ENCODE measurements at places on chromosomes 6 and 20.

DNA sequence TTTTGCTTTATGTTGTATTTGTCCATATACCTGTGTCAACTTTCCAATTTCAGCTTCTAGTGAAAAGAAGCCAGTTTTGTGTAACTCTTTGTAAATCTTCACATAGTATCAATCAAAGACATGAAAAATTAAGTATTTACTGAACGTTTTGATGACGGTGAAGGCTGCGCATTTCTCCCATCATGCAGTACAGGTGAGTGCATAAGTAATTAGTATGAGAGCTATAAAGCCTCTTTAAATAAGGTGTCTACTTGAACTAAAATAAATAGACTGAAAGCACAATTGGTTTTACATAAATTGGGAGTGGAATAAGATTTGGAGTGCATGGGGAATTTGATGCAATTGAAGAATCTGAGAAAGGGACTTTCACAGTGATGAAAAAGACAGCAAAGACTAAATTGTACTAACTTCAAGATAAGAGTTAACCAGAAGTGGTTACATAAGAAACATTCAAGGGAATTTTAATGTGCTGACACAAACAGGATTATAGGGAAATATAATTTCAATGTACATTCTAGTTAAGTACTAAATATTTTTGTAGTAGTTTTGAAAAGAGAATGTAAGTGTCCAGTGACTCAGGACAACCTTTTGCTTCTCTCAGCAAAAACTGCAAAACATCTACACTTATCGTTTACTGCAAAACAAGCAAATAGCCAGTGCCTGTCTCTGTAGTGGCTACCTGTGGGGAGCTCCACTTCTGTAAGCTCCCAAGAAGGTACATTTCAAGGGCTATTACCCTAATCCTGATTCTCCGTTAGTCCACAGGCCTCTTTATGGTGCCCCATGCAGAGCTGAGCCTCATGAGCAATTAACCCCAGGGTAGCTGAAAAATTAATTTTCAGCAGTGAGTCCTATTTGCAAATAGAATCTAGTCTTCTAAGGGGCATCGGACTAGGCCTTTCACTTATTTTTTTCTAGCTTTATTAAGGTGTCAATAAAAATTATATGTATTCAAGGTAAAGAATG, 13.0 kb downstream of the TENT5A start:
- DNase-seq: no peak

DNA sequence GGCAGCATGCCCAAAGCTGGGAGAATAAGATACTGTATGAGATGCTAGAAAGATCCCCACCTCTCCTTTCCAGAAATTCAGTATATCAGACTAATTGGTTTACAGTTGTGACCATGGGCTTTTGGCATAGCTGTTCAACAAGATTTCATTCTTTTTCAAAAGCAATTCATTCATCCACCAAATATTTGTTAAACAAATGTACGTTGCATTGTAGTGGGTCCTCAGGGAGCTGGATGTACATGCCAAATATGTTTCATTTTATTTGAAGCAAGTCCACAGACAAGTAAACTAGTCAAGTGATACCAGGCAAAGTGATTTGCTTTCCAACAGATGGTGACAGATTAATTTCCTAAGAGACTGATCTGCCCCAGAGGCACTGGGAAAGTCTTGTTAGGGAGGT, 85.8 kb upstream of the ESR1 start:
- no peak for DNase-seq

- no peak for DNase-seq
Measured at GRCh38 chr6:163132050-163132750, 282.3 kb upstream of the QKI start.

GRCh38 chr6:90107771-90108282, 188.8 kb downstream of the BACH2 start:
- DNase-seq: no peak

DNA sequence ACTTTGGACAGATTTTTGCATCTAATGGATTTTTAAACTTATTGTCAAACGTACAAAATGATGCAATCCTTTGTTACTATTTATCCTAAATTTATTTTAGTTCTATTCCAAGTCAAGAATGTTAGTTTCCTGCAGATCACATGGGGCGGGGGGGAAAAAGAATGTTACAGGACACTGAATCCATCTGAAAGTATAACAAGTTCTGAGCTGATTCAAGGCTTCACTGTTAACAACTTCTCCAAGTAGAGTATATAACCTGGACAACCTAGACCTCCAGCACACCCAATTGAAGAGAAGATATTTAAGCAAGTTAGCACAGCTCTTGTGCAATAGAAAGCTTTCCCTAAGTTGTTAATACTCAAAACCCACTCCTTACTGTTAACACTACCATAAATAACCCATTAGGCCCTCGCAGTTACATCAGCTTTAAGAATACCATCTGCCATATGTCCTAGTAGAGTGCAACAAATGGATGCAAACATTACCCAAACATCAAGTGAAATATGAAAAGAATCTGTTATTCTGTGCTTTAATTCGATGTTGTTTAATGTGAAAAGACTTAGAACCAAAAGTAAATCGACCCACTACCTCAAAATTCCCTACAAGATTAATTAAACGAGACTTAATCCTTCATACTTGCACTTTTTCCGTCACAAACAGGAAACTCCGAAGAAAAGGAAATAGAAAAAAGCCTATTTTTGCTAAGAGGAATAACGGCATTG, 1.3 kb downstream of the SEC63 start:
- no peak for DNase-seq
